ENCODE measurements at places on chromosomes 16 and 17. TPM values are rescaled to one million over a fixed set of nuclear protein-coding genes. Genes with fewer than 3 reads are reported as not detected.

Gene ABCC3
- total RNA-seq = 34.8 TPM

Gene SPHK1
- total RNA-seq = 22.3 TPM

Gene VKORC1
- total RNA-seq = 118 TPM

Gene VAMP2
- total RNA-seq = 8.1 TPM

Gene GRAP
- under 0.01 TPM for total RNA-seq

Gene RAPGEFL1
- 1.2 TPM for total RNA-seq

Gene KRT23
- not detected for total RNA-seq

Gene TRPV3
- total RNA-seq = 0.77 TPM
